Naive B cell (primary cell): ENCODE measurements at places on chromosomes 3 and 15.
A peak's percentile ranks its signal among the peaks of the same experiment; 100 is the strongest.

DNA sequence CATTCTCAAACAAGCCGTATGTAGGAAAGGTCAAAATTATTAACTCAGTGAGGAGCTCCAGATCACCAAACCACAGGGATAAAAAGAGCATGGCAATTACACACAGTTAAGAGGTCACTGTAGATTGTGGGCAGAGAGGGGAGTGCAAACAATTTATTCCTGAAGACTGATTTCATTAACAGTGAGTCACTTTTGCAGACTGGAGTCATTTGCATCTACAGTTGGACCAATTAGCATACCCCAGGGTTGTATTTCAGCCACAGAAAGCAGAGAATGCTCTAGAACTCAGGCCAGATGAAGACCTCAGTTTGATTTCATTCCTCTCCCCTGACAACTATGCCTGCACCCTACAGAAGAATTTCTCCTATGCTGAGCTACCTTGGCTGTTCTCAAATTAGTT is 40.1 kb downstream of the SETMAR start:
- DNase-seq, result no peak

- no peak for DNase-seq
Measured at GRCh38 chr15:24659622-24660021, 16.0 kb upstream of the NPAP1 start.

GRCh38 chr3:151989621-151990020 is 116.2 kb downstream of the SUCNR1 start:
- DNase-seq, result no peak

- DNase-seq, result no peak
Measured at GRCh38 chr3:182784542-182784941, 8.8 kb upstream of the ATP11B start.

DNA sequence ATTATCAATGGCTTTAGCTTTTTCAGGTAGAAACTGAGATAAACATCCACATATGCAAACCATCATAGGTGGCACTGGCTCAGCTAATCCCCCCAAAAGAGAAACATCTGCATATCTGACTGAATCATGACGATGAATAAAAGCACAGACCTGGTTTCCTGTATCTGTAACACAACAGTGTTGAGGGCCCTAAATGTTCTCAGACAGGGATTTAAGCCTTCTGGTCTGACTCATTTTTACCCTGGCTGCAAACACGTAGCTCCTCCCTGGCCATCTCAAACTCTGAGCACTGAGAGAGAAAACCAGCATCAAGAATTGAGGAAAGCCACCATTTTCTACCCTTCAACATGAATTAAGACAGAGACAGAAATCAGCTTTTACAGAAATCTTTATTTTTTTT is 35.2 kb downstream of the GLB1 start:
- no peak for DNase-seq

DNA sequence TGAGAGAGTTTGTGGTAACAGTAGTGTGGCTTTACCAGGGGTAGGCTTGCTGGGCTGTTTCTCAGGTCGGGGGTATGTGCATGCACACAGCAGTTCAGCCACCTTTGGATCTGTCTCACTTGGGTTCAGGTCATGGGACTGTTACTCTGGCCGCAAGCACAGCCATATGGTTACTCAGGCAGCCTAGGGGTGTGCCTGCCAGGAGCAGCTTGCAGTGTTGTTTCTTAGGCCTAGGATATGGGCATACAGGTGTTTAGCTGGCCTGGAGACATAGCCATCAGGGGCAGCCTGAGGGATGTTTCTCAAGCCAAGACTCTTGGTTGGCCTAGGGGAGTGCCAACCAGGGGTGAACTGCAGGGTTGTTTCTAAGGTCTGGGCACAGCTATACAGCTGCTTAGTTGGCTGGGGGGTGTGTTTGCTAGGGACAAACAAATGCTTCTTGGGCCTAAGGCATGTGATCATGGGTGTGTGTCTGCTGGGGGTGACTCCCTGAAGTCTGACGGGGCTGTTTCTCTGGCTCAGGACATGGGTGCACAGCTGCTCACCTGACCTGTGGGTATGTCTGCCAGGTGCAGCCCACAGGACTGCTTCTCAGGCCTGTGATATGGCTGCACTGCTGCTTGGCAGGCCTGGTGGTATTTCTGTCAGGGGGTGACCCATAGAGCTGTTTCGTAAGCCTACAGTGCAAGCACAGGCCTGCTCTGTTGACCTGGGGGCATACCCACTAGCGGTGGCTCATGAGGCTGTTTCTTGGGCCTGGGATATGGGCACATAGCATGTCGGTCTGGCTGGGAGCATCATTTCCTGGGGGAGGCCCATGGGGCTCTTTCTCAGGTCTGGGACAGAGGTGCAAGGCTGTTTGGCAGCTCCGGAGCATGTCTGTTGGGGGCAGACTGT is 168.0 kb upstream of the THRB start:
- no peak for DNase-seq

GRCh38 chr3:27074914-27075313 is 294.3 kb downstream of the NEK10 start:
- no peak for DNase-seq

- peak; percentile 16 for DNase-seq
Measured at GRCh38 chr3:34106879-34107278, 308.4 kb downstream of the PDCD6IP start.

DNA sequence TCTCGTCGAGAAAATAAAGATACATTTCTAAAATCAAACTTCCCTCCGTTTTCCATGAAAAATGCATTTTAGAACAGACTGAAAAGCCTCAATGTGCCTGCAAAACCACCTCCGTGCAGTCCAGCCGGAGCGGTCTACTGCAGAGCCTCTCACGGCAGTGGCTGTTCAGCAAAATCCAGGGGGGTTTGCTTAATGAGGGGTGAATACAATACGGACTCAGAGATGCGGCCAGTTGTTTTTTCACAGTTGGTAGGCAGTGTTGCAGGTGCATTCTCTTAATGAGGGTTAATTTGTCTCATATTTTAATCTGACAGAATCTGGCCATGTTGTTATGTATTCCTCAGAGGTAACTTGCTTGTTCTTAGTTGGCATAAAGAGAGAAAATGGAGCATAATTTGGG is 223.0 kb downstream of the EBLN2 start:
- DNase-seq, result no peak

DNA sequence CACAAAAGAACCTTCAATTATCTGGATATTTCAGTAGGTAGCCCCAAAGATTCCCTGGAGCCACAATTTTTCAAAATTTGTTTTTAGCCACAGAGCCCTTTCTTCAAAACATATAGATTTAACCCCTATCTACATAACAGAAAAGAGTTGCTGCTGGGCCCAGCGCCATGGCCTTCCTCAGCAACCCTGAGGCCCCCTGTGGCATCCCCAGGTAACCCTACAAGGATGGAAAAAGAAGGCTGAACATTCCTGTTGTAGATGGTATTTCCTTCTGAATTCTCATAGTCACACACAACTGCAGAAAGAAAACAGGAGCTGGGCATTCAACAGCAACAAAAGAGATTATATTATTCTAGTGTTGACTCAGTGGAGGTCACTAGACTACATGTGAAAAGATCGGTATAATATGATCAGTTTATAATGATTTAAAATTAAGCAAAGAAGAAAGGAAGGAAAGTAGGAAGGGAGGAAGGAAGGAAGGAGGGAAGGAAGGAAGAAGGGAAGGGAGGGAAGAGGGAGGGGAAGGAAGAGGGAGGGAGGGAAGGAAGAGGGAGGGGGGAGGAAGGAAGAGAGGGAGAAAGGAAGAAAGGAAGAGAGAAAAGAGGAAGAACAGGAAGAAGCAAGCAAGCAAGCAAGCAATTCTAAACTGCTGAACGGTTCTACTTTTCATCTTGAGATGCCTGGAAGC is 342.5 kb upstream of the NR2F2 start:
- no peak for DNase-seq

DNA sequence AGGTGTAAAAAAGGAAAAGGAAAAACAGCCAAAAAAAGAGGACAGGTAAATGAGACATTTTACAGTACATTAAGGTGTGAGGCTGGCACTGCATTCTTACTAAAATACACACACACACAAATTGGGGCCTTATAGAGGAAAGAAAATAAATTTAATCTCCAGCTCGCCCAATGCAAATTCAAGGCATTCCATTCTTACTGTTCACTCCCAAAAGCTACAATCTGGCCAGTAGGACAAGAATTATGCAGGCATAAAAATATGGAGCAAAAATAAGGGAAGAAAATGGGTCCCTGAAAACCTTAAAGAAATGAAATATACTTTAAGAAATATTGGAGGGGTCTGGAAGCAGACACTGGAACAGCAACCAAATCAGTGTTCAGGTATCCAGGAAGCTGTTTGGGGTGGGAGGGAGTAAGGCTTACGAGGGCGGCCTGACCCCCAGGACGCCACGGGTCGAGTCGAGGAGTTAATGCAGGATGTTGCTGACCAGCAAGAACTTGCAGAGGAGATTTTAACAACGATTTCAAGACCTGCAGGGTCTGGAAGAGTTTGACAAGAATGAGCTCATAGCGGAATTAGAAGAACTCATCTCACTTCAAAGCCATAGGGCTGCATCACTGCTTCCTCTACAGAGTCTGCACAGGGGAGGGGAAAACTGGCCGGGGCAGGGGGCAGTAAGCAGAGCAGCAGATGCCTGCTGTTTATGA is 245.5 kb downstream of the TBL1XR1 start:
- no peak for DNase-seq

DNA sequence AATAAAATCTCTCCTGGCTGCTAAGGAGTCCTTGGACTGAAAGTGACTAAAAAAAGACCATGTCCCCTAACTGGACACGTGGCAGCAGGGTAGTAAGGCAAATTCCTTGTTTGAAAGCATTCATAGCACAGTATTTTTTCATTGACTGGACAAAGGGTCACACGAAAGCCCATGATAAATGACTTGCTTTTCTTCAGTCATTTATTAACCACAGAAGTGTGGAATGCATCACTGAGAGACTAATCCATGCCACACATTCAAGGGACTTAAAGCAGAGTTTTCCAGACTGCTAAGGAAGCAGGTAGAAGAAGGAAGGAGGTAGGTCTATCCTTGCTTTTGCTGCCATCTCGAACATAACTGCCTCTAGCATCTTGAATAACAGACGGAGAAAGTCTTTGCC is 31.2 kb downstream of the CASR start:
- no peak for DNase-seq

DNA sequence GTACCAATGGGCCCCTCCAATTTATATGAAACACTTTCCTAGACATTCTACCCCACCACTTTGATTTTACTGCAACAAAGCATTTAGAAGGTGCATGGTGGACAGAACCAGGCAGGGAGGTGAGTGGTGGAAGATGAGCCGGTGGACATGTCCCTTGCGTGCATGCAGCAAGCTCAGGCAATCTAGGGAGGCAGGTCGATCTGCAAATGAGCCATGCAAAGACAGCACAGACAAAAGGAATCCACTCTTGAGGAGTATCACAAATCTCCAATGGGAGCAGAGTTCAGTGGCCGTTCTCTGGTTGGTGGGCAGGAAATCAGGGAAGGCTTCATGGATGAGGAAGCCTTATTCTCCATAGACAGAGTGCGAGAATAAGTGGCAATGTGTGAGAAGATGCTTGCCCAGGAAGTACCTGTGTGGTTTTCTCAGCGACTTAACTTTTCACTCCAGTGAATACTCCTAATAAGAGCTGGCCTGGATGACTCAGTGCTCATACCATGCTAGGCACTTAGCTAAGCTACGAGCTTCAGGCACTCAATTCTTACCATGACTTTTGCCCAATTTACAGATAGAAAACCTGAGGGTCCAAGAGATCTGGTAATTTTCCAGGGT is 152.5 kb downstream of the FOXP1 start:
- DNase-seq, result no peak

- DNase-seq, result peak; percentile 69
Measured at GRCh38 chr3:13069495-13069894, 3.7 kb downstream of the IQSEC1 start.

DNA sequence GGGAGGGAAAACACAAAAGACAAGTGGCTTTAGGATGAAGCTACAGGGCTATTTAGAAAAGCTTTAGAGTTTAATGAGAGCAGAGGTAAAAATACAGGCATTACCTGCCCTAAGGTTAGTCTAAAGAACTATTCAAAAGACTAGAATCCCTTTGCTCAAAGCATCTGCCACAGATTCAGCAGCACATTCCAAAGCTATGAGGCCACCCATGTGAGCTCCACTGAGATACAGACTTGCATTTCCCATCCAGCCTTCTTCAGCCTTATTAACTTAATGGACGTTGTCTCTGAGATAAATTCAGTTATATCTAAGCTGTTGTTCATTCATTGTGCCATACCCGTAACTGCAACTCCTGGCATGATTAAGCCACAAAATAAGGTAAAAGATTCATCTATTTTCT is 25.4 kb downstream of the CXCR6 start:
- no peak for DNase-seq

- DNase-seq, result no peak
Measured at GRCh38 chr15:62485170-62485720, 320.2 kb upstream of the C2CD4B start.

DNA sequence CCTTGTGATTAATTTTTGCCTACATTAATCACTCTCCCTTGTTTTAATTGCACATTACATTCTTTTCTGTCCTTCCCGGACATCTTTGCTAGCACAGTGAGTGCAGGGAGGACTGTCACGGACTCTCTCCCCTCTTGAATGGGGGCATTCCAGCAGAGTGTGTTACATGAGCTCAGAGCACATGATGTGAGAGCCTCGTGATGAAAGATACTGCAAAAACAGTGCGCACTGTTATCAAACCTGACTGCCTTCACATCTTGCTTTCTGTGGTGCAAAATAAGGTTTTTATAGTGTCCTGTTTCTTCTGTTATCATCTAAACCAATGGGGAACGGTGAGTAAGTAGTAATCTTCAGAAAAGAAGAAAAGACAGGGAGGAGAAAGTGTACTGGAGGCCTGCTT is 167.5 kb downstream of the PGPEP1L start:
- no peak for DNase-seq

- no peak for DNase-seq
Measured at GRCh38 chr3:106699122-106699521, 678.1 kb upstream of the CCDC54 start.

DNA sequence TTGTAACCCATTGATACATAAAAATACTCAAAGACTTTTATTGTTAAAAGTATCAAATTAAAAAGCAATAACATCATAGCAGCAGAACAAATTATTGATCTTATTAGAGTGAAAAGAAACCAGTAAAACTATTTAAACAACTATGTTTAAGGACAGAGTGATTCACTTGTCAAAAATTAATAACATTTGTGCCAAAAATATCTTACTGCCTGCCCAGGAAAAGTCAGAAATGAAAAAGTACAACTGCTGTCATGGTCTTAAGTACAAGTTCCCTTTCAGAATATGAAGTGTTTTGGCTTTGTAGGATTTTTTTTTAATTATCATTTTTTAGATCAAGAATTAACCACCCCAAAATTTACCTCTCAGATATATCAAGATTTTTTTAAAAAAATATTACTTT is 3.4 kb downstream of the IFT57 start:
- DNase-seq, result no peak

- no peak for DNase-seq
Measured at GRCh38 chr3:177459401-177459800, 262.1 kb upstream of the TBL1XR1 start.
